ENCODE measurements at places on chromosomes 12 and 14.

DNA sequence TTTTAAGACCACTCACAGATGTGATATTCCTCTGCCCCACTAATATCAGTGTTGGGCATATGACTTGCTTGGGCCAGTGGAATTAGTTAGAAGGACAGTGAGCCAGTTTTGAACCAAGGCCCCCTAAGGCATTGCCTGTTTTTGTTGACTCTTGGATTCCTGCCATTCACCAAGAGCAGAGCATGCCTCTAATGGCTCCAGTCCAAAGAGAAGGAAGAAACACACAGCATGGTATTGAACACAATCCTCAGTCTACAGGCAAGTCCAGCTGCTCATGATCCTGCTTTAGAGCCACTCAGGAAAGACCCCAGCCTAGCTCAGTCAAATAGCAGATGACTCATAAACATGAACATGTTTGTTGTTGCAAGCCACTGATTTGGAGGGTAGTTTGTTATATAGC, 1201.5 kb downstream of the BCL11B start:
- DNase-seq: no peak

GRCh38 chr12:90833228-90833627, 121.7 kb downstream of the CCER1 start:
- no peak for DNase-seq

DNA sequence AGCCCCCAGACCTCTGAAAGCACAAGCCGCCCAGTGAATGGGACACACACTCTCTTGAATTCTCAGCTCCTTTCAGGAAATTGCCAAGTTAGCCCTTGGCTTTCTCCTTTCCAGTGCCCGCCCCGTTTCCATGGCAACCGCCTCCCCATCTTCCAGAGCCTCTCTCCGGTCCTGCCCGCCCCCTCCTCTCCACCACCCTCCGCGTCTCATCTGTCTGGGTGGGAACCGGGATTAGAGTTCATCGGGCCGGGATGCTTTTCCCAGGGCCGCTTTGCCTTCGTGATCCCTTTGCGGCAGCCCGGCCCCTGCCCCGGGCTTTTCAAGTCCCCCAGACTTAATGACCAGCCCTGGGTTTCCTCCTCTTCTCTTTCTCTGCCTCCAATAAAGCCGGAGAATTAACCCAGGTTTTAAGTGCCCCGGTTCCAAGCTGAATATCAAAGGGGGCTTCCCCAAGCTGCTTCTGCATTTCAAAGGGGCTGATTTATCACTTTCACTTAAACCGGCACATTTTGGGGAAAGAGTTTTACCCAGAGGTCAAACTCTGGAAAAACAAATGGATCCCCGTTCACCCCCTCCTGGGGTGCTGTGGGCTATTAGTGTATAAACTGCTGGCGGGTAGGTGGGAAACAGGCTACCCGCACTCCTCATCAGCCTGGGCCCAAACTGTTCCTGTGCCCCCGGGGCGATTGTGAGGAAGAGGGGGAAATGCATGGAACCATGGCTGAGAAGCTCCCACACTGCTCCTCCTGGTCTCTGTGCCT, 101.7 kb downstream of the ZFP36L1 start:
- no peak for DNase-seq

DNA sequence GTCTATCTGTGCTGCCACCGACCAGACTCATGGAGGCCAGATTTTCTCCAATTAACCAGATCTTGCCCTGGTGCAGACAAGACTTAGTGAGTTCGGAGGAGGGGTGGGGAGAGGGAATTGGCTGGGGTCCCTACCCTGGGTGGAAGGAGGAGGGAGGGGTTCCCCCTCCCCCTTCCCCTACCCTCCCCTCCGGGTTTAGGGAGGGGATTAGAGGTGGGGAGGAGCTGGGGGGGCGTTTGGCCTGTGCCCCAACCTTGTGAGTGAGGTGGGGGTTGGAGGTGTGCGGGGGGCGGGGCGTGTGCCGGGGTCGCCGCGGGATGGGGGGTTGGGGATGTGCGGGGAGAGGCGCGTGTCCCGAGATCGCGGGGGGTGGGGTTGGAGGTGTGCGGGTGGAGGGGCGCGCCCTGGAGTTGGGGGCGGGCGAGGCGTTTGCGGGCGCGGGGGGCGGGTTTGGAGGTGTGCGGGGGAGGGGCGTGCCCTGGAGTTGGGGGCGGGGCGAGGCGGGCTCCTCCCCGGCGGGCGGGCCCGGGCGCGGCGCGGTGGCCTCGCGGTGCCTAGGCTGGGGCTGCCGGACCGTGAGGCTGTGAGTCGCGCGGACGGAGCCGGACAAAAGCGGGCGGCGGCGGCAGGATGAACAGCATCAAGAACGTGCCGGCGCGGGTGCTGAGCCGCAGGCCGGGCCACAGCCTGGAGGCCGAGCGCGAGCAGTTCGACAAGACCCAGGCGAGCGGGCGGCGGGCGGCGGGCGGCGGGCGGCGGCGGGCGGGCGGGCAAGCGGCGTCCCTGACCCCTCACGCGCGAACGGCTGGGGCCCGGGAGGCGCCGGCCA, at the start of gene HIP1R:
TSS of gene HIP1R (plus strand) at position 537 of the 829 bp plus-strand sequence. CDS start at position 631, 94 bp downstream.
- peak; percentile 50 for DNase-seq

- no peak for DNase-seq
Observed at GRCh38 chr12:31923063-31923412, 36.2 kb upstream of the RESF1 start.

GRCh38 chr14:103700753-103701490, 14.3 kb downstream of the XRCC3 start:
- no peak for DNase-seq

DNA sequence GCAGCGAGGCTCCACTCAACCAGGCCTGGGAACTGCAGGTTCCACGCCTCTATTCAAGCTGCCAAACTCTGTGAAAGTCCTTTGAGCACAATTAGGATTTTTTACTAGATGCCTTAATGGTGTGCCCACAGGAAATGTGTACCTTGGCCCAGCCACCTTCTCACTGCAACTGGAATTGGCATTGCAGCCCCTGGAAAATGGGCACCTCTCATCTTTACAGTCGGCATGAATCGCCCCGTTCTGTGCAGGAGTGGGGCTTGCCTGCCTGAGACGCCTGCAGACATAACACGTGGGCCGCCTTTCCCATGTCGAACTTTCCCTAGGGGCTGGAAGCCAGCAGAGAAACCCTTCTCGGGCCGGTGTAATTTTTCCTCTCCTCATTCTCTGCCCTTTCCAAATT, 42.0 kb upstream of the ELK3 start:
- DNase-seq: no peak

DNA sequence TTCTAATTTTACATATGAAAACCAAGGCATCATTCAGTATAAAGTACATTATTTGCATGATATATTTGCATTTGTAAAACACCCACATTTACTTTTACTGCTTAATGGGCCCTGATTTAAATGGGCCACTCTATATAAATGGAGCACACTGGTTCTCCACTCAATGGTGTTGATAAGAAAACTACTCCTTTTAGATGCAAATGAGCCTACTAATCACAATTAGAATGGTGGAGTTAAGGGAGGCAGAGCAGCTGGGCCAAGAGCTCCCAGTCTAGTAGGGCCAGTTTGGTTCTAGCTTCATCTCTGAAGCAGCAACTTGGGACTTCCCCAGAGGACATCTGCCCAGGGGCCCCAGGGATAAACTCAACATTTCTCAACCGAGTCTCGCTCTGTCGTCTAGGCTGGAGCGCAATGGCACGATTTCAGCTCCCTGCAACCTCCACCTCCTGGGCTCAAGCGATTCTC, 120.7 kb downstream of the FOXN3 start:
- no peak for DNase-seq

DNA sequence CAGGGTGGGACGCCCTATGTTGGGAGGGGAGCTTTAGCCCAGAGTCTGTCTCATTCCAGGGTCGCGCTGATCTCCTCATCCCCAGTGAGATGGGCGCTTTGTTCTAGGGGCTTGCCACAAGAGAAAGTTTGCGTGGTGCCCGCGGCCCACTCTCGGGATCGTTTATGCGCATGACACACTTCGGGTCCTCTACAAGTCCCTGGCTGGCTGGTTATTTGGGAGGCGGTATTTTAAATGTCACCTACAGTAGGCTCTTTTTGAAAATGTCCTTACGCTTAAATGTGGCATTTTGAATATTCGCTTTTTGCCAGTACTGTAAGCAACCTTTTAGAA, 541 bp downstream of the GOLT1B start:
- peak; percentile 7 for DNase-seq

- DNase-seq: no peak
Observed at GRCh38 chr12:13167226-13167625, 29.3 kb upstream of the EMP1 start.

GRCh38 chr12:132211816-132212215, 67.6 kb downstream of the NOC4L start:
- no peak for DNase-seq

GRCh38 chr12:19454837-19455236, 15.5 kb downstream of the AEBP2 start:
- no peak for DNase-seq

DNA sequence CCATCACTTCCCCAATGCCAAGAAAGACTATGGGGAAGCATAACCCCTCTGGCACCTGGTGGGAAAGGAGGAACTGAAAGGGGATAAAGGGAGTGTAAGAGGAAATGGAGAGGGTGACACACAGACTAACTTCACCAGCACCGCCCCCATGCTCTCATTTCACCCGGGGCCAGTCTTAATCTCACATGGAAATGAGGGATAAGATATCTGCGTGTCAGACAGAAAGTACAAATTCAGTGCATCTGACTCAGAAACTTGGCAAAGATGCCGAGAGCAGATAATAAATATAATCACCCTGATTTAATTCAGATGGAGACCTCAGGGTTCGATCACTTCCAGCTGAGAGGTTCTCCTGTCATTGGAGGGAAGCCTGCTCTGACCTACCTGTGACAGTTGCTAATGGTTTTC, 191.6 kb downstream of the DUSP6 start:
- no peak for DNase-seq

DNA sequence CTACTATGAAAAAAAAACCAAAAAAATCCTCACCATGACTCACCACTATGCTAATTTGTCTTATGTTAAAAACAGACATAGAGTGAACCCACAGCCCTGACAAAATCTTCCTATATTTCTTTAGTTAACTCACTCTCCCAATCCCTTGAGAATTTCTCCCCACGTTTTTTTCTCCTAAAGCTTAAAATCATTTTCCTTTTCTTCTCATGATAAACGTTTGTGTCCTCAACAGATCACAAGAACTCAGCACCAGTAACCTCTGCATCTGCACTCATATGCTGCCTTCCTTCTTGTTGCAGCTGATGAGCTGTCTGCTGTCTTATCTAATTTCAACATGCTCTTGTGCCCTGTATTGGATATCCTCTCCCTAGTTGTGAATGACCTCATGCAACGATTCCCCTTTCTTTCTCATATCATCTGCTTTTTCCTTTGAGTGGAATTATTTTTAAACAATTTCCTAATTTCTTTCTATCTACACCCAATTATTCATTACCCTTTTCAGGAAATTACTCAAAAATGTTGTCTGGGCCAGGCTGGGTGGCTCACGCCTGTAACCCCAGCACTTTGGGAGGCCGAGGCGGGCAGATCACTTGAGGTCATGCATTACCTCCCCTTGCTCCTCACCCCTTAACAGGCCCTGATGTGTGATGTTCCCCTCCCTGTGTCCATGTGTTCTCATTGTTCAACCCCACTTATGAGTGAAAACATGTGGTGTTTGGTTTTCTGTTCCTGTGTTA, 427.5 kb upstream of the MGAT4C start:
- DNase-seq: no peak

- DNase-seq: no peak
Observed at GRCh38 chr14:75174066-75174465, 2.3 kb downstream of the TMED10 start.

DNA sequence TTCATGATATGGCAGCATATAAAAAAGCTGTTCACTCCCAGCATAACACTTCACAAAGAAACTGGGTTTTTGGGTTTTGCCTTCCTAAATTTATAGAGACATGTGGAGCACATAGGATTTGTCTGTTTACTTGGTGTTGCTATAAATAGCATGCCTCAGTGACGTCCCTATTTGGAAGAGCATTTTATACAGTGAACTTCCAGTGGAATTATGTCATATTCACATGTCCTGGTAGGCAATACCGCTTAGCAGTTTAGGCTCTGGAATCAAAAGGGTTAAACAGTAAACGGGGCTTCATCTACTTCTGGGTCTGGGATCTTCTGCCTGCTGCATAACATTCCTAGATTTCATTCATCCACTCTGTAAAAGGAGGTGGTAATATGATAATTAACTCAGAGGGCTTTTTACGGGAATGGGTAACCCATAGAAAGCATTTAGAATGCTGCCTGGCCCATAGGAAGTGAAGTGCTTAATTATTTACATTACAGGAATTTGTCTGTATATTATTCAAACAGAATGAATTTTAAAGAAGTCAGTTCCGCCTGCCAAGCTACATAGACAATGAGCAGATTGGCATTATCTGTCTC, 396.1 kb downstream of the TMTC2 start:
- no peak for DNase-seq

- DNase-seq: no peak
Observed at GRCh38 chr12:106110626-106111300, 28.0 kb downstream of the NUAK1 start.

GRCh38 chr12:90816353-90817089, 138.5 kb downstream of the CCER1 start:
- DNase-seq: no peak

GRCh38 chr12:92002673-92003382, 142.8 kb downstream of the BTG1 start:
- DNase-seq: no peak

DNA sequence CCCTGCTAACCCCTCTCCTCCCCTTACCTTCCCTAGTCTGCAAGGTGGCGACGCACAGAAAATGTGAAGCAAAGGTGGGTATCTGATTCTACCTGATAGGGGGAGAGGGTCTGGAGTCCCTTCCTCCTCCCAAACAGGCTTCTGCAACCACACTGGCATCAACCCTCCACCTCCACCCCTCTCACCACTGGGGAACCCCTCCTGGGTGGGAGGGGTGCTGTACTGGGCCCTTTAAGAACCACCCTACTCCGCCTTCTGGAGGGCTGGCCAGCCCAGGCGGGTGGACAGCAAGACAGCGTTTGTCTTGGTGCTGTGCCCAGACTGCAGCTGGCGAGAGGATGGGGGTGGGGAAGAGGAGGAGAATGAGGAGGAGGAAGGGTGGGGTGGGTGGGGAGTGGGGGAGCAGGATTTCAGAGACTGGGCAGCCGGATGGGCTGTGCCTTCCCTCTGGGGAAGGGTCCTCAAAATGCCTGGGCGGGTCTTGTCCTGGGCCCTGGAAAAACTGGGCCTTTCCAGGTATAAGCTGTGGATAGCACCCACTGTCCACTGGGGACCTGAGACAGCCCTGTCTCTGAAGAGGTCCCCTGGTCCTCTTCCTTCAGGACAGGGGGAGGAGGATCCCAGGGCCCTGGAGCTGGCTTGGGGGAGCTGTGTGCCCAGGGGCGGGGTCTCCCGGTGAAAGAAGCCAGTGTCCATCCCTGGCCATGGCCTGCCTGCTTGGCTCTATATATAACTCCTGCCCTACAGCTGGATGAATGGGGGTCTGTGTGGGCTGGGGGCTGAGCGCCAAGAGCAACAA, 2.8 kb downstream of the TNS2 start:
- DNase-seq: no peak

- DNase-seq: no peak
Observed at GRCh38 chr12:90274407-90274806, 565.8 kb upstream of the ATP2B1 start.

DNA sequence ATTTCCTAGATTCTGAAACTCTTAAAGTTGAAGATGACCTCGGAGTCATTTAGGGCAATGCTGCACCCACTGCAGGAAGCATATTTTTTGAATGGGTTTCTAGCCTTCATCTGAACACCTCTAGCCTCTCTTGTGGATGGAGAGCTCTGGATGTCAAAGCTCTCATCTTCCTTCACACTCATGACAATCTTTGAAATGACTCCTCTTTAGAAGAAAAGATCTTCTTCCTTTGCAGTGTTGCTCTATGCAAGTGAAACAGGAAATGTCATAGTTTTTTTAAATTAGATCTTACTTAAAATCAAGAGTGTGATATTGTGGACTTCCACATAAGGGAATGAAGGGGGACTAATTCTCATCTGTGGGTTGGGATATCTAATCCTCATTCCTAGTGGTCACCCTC, 86.3 kb upstream of the GRIP1 start:
- DNase-seq: no peak

Measured in T-cell (primary cell).